ENCODE measurements at places on chromosomes 4 and X.

DNA sequence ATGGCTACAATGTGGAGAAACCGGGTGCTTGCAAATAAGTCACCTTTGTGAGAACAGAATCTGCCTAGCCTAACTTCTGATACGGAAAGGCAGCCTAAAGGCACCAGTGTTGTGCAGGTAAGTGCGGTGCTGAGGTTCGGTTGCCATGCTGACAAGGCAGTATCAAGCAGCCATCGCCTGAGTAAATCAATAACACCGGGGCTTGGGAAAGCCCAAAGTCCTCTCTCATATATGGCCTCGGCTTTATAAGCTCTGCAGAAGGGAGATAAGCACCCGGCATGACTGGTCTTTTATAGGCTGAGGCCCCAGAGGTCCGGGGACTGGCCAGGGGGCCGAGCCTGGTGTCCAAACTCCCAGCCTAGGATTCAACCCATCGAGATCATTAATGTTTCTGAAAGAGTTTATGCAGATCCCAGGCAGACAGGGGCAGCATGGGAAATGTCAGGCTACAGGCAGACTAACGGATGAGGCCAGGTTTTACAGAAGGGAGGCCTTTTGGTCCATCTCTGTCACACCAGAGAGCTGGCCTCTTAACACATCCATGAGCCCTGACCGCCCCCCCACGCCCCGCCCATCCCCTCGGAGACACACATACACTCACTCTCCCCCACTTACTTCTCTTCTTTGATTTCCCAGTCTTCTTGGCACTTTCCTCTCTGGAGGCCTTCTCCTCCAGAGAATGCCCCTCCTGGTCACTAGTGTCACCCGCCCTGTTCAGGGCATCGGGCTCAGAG lies 38.5 kb downstream of the ELF4 start:
- no peak for DNase-seq

GRCh38 chrX:39729981-39730661 lies 367.6 kb downstream of the BCOR start:
- no peak for DNase-seq

GRCh38 chr4:184851200-184851541 lies 25.4 kb upstream of the ACSL1 start:
- no peak for DNase-seq

GRCh38 chrX:154548028-154548316 lies 552 bp downstream of the IKBKG start:
- no peak for DNase-seq

GRCh38 chr4:1002131-1002630 lies 9.0 kb upstream of the SLC26A1 start:
- no peak for DNase-seq

All from stimulated activated naive CD4-positive, alpha-beta T cell (primary cell).